ENCODE measurements at places on chromosomes 5 and 9.

- no peak for DNase-seq
Measured at GRCh38 chr9:19828576-19829109, 39.8 kb upstream of the SLC24A2 start.

- DNase-seq, result no peak
Measured at GRCh38 chr9:69223605-69224004, 49.5 kb downstream of the TJP2 start.

DNA sequence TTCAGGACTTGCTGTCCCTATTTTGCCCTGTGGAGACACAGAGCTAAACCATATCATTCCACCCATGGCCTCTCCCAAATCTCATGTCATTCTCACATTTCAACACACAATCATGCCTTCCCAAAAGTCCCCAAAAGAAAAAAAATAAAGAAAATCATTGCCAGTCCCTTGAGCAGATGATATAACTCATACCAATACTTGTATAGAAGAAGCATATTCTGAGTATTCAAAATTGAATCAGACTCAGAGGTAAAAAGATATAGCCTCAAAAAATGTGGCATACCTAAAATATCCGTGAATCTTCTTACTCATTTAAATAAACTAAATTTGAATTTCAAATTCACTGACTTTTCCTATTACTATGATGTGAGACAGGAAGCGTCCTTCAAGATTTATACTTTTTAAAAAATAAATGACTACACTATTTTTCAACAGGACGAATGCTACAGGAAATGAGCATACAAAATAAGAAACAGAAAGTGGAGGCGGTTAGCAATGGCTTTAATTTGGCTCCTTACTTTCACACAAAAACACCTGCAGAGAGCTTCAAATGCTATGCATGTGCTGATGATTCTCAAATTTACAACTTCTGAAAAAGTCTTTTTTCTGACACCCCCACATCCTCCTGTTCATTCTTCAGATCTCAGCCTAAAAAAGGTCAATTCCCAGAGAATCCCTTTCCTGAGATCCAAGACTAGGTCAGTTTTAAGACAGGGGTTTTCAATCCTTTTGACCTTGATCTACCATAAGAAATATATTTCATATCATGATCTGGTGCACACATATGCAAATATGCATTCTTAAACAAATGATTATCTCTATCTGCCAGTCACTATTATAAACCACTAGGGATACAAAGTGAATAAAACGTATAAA lies 39.6 kb upstream of the DMXL1 start:
- no peak for DNase-seq

DNA sequence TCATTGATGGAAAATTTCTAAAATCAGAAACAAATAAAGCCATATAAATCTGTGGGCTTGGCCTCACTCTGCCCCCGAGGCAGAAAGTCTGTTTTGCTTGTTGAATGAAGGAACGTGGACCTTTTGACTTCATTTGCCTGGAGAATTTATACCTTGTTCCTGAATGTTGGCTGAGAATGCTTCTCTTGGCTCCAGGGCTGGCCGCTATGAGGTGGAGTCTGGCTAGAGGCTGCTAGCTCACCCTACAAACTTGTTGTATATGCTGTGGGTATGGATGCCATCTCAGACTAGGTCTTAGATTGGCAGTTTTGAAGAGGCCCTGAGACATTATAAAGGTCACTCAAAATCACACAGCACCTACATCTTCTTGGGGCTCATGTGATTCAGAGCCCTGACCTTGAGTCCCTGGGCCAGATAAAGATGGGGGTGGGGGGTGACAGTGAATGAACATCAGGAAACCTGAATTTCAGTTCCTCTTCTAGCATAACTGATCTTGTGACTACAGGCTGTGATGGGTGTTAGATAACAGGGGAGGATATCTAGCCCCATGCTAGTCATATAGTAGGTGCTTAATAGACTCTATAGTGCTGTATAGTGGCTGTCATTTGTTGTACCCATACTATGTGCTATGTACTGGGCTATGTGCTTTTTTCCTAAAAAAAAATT lies 2.8 kb downstream of the GM2A start:
- no peak for DNase-seq

DNA sequence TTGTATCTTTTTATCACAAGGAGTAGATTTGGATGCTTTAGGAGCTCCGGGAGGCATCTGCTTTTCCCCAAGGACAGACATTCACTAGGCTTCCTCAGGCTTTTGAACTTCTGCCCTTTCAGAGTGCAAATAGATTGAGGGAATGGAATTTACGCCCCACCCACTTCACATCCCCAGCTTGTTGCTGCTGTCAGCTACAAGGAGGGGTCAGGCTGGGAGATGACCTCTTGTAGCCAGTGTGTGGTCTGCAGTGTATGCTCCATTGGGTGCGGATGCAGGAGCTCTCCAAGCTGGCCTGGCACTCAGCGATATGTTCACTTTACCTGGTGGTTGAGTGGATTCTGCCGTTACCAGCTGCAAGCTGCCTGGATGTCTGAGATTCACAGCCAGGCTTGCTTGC lies 6.4 kb downstream of the TNFSF15 start:
- no peak for DNase-seq

DNA sequence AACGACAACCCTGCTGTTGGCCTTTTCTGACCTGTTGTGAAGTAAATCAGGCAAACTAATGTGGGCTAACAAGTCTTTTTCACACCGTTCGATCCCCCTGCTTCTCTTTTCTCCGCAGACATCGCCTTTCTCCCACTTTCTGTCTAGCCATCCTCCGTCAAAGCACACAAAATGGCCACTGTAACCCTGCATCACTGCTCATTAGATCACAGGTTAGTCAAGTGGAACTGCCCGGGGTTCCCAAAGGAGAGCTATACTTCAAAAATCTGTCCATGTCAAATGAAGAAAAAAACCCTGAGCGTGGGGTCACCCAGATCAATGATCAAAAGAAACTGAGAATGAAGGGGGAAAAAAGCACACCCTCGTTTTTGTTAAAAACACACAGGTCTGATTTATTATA lies 212.1 kb downstream of the ARL15 start:
- no peak for DNase-seq

DNA sequence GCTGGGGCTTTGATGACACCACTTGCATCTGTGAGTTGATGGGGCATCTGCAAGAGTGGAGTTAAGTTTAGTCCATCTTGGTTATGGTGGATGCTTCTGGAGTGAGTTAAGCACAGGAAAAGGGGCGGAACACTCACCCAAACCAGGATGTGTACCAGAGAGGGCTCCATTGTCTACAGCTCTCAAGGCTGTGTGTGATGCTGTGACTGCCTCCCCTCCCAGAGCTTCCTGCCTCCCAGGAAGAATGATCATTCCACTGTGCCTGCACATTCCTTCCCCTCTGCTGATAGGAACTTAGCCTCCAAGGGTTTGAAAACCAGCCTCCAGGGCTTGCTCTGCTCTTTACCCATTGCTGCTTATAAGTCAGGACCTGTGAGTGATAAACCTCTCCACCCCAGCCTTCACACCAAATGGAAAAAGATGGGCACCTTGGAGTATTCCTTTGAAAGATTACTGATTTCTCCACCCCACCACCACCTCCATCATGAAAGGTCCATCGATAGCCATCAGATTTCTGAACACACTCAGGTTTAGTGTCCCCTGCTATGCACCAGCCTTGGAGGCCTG lies 160.1 kb upstream of the SPRY4 start:
- no peak for DNase-seq

- DNase-seq, result no peak
Measured at GRCh38 chr5:146630472-146630871, 114.5 kb upstream of the GPR151 start.

DNA sequence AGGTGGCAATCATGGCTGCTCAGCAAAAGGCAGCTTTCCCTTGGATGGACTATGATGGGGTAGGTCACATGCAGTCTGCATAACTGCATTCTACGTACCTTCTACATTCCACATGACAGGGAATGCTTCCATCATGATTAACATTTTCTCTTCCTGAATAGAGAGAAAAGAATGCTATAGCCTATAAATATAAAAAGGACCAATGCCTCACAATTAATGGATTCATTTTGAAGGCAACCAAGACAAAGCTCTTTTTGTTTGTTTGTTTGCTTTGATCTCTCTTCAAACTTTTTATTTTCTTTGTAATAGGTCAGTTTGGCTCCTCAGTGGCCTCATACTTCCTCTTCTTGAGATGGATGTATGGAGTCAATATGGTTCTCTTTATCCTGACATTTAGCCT lies 201.3 kb downstream of the ALDH1A1 start:
- no peak for DNase-seq

DNA sequence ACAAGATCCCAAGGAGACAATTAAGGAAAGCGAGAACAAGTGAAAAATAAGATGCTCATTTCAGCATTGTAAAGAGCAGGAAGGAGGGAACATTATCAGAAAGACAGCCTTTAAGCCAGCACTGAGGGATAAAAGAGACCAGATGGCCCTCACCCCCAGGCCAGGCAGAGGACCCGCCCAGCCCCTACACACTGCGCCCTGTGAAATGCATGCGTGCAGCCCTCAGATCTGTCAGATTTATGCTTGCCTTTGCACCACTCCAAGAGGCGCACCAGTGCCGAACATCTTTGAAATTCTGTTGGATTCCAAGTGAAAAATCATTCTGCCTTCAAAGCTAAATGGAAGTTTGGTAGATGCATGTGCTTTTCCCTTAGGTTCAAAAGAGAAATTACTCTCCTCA lies 378.0 kb downstream of the MLLT3 start:
- no peak for DNase-seq

DNA sequence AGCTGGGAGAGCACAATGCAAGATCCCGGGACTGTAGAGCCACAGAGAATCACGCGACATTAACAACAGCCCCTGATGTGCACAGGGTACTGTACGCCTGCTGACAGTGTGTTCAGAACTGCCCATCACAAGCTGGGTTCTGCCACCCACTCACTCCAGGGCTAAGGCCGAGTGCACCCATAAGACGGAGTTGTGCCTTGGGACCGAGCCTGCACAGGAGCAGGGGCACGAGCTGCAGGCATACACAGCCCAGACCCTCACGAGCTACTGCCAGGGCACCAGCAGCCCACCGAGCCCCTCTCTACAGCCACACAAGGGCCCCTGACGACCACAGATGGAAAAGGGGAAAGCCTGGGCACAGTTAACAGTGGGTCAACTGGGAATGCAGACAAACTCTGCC lies 67.8 kb downstream of the CAMSAP1 start:
- no peak for DNase-seq

GRCh38 chr9:115466756-115467155 lies 348.8 kb upstream of the TNC start:
- no peak for DNase-seq

GRCh38 chr5:133065471-133065870 lies 13.7 kb downstream of the HSPA4 start:
- no peak for DNase-seq

GRCh38 chr5:2125901-2126265 lies 243.2 kb upstream of the IRX4 start:
- no peak for DNase-seq

DNA sequence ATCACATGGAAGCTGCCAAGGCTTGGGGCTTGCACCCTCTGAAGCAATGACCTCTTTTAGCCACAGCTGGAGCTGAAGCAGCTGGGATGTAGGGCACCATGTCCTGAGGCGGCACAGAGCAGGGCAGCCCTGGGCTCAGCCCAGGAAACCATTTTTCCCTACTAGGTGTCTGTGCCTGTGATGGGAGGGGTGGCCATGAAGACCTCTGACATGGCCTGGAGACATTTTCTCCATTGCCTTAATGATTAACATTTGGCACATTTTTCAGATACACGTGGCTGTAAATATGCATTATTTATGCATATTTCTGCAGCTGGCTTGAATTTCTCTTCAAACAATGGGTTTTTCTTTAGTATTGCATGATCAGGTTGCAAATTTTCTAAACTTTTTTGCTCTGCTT lies 81.7 kb downstream of the OSMR start:
- DNase-seq, result no peak

DNA sequence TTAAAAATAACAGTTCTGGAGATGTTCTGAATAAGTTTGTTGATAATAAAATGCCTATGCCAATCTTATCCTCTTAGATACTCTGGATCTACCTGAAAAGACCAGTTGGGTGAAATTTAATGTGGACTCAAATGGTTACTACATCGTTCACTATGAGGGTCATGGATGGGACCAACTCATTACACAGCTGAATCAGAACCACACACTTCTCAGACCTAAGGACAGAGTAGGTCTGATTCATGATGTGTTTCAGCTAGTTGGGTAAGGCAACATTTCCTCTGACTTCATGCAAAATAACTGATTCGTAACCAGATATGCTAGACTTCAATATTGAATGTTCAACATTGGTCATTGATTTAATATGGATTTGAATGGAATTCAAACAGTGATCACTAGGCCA lies 27.0 kb downstream of the ERAP2 start:
- DNase-seq, result no peak

GRCh38 chr5:6193310-6193709 lies 185.0 kb downstream of the MED10 start:
- no peak for DNase-seq

GRCh38 chr5:172071309-172071875 lies 65.0 kb upstream of the FBXW11 start:
- DNase-seq, result peak; percentile 13

- DNase-seq, result no peak
Measured at GRCh38 chr5:75670577-75670976, 46.7 kb downstream of the POC5 start.

- DNase-seq, result no peak
Measured at GRCh38 chr9:126882746-126883145, 22.3 kb downstream of the ZBTB34 start.

GRCh38 chr5:138029944-138030343 lies 2.9 kb downstream of the FAM13B start:
- no peak for DNase-seq

GRCh38 chr9:15121630-15122029 lies 185.4 kb downstream of the TTC39B start:
- DNase-seq, result no peak

DNA sequence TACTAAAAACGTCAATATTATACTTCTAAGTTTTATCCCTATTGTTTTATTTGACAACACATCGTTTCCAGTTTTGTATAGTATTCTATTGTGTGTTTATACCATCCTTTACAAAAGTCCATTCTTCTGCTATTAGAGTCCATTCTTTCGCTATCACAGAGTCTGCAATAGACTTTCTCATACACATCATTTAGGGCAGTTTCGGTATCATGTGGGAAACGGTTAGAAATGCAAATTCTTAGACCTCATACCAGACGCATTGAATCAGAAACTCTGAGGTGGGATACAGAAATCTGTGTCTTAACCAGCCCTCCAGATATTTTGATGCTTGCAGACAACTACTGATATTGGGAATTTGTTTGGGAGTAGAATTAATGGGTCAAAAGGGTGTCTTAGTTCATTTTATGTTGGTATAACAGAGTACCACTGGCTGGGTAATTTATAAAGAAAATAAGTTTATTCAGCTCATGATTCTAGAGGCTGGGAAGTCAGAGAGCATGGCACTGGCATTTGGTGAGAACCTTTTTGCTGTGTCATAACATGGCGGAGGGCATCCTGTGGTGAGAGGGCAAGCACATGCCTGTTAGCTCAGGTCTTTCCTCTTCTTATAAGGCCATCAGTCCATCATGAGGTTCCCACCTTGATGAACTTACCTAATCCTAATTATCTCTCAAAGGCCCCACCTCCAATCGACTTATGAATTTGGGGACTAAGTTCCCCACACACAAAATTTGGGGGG lies 21.1 kb downstream of the CARTPT start:
- no peak for DNase-seq
